ENCODE measurements at places on chromosomes 1 and 21.
A peak's percentile ranks its signal among the peaks of the same experiment; 100 is the strongest.

DNA sequence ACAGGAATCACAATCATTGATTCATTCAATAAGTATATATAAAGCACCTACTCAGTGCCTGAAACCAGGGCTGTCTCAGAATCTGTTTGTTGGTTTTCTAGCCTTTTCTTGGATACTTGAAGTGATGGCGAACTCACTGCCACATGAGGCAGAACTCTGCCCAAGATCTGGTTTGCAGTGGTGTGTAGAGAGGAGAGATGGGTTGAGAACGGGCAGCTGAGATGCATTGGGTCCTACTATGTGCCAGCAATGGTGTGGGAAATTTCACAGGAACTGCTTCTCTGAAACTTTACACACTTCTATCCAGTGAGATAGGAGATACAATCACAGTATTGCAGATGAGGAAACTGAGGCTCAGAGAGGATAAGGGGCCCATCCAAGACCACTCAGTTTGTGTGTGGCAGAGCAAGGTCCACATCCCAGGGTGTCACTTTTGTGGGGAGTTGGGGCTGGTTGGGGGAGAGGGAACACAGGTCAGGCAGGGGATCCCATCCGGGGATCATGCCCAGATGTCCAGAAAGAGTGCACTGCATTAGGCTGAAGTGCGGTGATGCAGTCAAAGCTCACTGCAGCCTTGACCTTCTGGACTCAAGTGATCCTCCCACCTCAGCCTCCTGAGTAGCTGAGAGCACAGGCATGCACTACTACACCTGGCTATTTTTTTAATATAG, 83.7 kb upstream of the IFFO2 start:
- no peak for DNase-seq

DNA sequence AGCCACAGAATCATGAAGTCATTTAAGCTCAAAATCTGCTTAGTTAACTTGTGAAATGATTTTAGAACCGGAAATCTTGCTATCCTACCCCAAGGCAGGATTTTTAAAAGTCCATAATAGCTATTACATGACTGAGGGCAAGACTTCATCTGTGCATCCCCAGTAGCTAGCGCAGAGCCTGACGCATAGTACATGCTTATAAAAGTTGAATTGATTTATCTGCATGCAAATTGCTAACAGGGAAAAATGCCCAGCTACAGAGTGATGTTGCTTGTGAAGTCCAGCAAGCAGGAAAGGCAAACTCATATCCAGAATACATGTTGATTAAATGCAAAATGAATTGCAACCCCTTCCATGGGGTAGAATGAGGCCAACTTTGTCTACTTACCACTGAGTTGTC, 8.1 kb upstream of the MAP1LC3C start:
- no peak for DNase-seq

GRCh38 chr1:12208764-12209494, 20.9 kb upstream of the VPS13D start:
- DNase-seq, result peak; percentile 75

- no peak for DNase-seq
Observed at GRCh38 chr21:44920694-44921604, at the start of gene ITGB2. ITGB2 (minus strand) TSS chr21:44920899; CDS start chr21:44910782, 10,117 bp downstream.

GRCh38 chr21:36725793-36726386, 27.0 kb downstream of the SIM2 start:
- DNase-seq, result no peak

DNA sequence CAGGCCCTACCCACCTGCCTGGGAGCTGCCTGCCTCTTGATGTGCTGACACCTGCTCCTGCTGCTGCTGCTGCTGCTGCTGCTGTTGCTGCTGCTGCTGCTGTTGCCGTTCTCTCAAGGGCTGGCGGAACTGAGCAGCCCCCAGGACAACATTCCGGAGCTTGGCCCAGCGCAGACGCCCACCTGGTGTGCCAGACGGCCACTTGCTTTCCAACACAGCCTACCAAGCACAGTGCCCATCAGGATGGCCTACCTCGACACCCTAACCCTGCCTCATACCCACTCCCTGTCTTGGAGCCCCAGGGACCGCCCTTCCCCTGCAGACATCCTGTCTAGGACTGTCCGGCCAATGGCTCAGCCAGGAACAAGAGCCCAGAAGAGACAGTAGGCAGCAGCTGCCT, 11.8 kb downstream of the DENND4B start:
- DNase-seq, result no peak

- DNase-seq, result no peak
Observed at GRCh38 chr21:19228226-19228625, 824.6 kb upstream of the TMPRSS15 start.

DNA sequence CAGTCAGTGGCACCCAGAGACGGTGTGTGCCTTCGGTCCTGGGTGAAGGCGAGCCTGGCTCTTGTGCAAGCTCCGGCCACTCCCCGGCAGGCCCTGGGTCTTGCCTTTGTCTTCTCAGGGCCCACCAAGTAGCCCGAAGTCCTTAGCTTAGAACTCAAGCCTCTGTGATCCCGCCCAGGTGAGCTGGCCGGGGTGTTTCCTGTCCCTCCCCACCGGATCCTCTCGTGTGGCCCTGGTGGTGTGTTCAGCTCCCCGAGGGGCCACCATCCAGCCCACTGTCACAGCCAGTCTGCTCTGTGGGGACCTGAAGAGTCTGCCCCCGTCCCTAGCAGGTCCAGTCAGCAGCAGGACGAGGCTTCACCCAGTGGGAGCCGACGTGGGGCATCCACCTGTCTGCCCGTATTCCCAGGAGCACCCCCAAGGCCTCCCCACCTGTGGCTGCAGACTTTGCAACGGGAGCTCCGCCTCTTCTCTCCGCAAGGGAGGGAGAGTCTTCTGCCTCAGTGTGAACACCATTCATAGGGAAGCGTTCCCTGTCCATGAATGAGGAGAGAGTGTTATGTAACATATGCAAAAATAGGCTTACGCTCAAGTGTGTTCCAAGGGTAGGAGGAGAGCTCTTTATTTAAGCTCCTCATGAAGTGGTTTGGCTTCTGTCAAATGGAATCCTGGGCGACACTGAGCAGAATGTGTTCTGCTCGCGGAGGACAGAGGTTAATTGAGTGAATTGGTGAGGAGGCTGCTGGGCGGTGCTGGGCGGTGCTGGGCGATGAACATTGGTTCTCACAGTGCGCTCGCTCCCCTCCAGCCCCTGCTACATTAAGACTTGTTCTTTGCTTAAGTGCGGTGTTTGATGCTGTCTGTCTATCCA, 108.9 kb downstream of the CRYAA start:
- DNase-seq, result no peak

- peak; percentile 34 for DNase-seq
Observed at GRCh38 chr1:15352128-15352957, 57.3 kb upstream of the EFHD2 start.

DNA sequence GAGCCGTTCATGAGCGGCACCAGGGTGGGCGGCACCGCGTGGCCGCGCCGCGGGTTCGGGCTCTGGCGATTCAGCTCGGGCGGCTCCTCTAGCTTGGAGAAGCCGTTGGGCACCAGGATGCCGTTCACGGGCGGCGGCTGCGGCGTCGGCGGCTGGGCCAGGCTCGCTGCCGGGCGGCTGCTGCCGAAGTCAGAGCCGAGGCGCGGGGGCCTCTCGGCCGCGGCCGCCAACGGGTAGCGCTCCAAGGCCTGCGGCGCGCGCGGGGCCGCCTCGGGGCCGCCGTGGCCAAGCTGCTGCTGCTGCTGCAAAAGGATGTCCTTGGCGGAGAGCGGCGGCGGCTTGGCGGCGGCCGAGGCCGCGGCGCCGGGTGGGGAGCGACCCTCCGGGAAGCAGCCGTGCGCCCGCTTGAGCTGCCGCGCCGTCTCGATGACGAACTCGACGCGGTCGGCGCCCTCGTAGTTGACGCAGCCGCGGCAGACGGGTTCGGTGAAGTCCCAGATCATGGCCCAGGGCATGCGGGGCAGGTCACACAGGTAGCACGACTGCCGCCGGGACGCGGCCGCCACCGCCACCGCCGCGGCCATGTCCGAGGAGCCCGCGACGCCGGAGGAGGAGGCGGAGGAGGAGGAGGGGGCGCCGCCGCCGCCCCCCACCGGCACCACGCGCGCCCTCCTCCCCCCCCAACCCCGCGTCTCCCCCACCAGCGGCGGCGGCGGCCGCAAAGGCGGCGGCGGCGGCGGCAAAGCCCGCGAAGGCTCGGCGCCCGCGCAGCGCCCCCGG, 877 bp downstream of the IRF2BP2 start:
- DNase-seq, result peak; percentile 56

- no peak for DNase-seq
Observed at GRCh38 chr21:45162809-45163208, 88.4 kb downstream of the ADARB1 start.

DNA sequence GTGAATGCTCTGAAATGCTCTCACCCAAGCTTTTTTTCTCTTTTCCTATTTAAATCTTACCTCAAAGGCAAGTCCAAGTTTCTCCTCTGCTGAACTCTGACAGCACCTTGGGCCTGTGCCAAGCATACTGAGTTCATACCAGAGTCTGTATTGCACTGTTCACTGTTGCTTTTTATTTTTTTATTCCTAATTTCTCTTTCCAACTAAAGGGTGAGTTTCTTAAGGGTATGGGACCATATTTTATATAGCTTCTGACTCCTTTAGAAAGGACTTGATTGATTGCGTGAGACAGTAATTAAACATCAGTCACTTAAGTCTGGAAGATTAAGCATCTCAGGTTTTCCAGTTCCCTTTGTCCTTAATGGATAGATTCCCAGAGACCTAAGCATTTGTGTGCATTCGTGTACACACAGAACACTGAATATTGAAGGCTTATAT, 69.9 kb downstream of the CACHD1 start:
- no peak for DNase-seq

- no peak for DNase-seq
Observed at GRCh38 chr1:230054092-230054749, 12.8 kb upstream of the GALNT2 start.

- no peak for DNase-seq
Observed at GRCh38 chr1:175013445-175013844, 9.8 kb downstream of the MRPS14 start.

GRCh38 chr1:46406881-46407608, 12.9 kb downstream of the FAAH start:
- DNase-seq, result no peak

GRCh38 chr1:70415882-70416281, 4.8 kb downstream of the CTH start:
- DNase-seq, result no peak

DNA sequence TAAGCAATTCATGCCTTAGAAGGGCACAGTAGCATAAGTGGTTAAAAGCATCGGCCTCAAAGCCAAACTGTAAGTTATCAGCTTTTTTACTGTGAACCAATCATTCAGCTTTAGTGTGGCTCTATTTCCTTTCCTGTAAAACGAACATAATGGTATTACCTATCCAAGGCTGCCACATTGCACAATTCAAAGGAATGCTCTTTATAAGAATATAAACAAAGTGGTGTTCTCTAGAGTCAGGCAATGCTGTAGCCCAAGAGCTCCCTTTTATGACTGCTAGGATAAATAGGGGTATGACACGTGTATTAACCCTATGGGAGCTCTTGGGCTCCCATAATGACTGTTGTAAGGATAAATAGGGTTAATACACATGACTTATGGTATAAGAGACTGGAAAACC, 25.4 kb downstream of the INTS7 start:
- no peak for DNase-seq

- no peak for DNase-seq
Observed at GRCh38 chr1:76330991-76331603, 256.6 kb downstream of the ST6GALNAC3 start.

- DNase-seq, result no peak
Observed at GRCh38 chr1:62995173-62995572, 211.2 kb downstream of the ATG4C start.

- no peak for DNase-seq
Observed at GRCh38 chr1:232501854-232502253, 128.1 kb downstream of the SIPA1L2 start.

- no peak for DNase-seq
Observed at GRCh38 chr1:208189183-208189582, 55.0 kb downstream of the PLXNA2 start.

DNA sequence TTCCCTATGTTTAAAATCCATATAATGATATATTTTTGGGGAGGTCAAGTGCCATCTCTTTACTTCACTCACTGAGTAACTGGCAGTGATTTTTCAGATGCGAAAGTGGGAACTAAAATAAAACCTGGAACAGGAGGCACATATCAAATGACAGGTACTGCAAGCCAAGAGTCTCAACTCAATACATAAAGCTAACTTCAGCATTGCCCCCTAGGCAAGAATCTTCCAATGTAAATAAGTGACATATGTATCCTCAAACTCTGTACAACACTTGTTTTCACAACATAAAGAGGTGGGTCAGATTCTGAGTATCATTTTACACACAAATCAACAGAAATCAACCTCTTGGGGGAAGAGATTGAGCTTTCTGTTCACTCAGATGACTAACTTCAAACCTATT, 18.1 kb downstream of the DCAF8 start:
- no peak for DNase-seq
